ENCODE measurements at places on chromosomes 16 and 17. TPM values are rescaled to one million over a fixed set of nuclear protein-coding genes. Genes with fewer than 3 reads are reported as not detected.

- DNase-seq: no peak
These were observed 605.5 kb upstream of the SALL1 start for GRCh38 chr16:51756447-51757123.

Gene CCL8
- total RNA-seq: not detected

Gene UMOD
- total RNA-seq: not detected

Gene MYO15B
- 21.2 TPM for total RNA-seq

Gene SLC16A6
- total RNA-seq: 0.89 TPM

Gene TBC1D3K
- not detected for total RNA-seq

DNA sequence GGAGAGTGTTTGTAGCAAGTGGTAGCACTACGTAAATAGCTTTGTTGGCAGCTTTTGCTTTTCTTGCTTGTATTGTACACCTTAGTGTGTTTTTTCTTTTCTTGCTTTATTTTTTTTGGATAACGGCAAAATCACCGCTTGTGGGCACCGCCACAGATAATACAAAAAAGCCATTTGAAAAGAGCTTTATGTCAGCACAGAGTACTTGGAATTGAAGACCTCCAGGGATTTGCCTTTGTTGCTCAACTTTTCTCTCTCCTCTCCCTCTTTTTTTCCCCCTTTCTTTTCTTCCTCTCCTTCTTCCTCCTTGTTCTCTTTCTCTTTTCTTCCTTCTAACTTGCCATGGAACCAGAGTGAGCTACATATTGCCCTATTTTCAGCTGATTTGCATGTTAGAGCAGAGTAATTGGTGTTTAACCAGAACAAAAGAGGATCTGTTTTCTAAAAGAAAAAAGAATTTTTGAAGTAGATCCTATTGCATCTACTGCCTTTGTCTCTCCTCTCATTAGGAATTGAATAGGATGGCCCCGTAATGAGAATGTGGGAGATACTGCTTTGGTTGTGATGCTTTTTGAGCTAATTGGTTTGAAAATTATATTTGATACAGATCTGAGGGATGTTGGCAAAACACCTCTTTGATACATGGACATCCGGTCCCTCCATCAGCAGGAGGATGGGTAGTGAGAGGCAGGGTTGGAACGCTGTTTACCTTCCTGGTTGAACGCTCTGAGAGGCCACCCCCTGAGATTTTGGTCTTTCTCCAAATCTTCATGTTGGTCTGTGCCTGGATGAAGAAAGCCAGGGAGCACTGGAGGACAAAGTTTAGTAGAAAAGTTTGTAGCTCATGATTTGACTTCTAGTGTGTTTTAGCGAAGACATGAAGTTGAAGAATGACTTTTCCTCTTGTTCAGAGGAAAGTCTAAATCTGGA, 85.6 kb downstream of the MSI2 start:
- DNase-seq: no peak
